ENCODE measurements at places on chromosomes 13 and 19.

GRCh38 chr19:18271433-18271841 lies 2.8 kb downstream of the IQCN start:
- no peak for DNase-seq

GRCh38 chr13:23628765-23629565 lies 58.8 kb downstream of the TNFRSF19 start:
- DNase-seq: no peak

GRCh38 chr13:60108589-60108988 lies 55.1 kb downstream of the DIAPH3 start:
- no peak for DNase-seq

DNA sequence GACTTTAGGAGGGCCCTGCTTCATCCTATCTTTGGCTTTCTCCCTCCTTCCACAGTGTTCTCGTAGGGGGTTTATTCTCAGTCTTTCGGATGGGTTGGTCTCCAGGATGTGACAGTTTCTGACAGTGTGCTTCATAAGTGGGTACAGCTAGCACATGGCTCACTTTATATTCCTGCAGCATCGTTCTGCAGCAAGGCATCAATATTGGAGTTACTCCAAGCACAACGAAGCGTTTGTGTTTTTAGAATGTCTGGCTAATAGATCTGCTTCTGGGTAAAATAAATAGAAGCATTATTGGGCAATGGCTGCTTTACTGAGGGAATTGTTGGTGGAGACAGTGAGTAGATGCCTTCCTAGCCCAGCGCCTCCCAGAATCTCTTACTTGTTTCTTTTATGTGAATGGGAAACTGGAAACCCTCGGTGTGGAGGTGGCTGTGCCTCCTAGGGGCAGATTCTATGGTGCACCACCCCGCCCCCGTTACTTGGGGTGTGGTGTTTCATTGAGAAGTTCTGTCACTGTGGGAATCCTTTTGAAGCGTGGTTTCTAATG lies 2.0 kb downstream of the FARP1 start:
- peak; percentile 74 for DNase-seq

DNA sequence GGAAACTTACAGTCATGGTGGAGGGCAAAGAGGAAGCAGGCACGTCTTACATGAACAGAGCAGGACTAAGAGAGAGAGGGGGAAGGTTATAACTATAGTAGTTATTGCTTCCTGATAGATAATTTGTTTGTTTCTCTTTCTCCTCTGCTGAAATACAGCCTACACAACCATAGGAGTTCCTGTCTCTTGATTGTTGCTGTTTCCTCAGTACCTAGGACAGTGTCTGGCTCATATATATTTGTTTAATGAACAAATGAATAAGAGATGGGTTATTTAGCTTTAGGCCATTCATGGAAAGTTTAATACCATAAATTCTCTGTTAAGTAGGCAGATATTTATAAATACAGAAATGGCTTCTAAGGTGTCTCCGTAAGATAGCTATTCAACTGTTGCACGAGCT lies 95.2 kb downstream of the PCCA start:
- DNase-seq: no peak

DNA sequence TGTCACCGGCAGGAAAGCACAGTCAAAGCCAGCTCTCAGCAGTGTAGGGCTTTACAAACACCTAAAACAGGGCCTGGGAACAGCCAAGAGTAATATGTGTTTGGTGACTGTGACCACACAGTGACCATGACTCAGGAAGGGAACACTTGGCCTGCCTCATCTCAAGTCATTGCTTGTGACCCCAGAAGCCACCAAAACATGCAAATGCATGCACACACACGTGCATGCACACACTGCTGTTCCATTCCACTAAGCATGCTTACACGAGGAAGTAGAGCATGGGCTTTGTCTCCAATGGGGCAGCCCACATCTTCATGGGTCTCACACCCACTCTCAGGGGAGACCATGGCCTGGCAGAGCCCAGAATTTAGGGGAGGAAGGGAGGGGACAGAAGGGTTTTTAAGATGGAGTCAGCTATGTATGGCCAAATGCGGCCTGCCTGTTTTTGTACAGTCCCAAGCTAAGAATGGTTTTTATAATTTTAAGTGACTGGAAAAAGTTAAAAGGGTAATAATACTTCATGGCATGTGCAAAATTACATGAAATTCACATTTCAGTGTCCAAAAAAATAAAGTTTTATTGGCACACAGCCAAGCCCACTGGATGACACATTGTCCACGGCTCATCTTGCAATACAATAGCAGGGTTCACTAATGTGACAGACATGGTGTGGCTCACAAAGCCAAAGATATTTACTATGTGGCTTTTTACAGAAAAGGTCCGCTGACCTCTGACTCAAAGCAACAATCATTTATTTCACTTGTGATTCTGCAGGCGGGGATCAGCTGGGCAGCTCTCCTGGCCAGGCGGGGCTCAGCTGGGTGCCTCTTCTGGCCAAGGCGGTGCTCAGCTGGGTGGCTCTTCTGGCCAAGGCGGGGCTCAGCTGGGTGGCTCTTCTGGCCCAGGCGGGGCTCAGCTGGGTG lies 17.3 kb downstream of the ZFR2 start:
- DNase-seq: peak; percentile 23

- DNase-seq: peak; percentile 90
Measured at GRCh38 chr19:47723581-47723940, 10.3 kb downstream of the EHD2 start.

GRCh38 chr13:74346960-74347359 lies 212.8 kb upstream of the KLF12 start:
- no peak for DNase-seq

DNA sequence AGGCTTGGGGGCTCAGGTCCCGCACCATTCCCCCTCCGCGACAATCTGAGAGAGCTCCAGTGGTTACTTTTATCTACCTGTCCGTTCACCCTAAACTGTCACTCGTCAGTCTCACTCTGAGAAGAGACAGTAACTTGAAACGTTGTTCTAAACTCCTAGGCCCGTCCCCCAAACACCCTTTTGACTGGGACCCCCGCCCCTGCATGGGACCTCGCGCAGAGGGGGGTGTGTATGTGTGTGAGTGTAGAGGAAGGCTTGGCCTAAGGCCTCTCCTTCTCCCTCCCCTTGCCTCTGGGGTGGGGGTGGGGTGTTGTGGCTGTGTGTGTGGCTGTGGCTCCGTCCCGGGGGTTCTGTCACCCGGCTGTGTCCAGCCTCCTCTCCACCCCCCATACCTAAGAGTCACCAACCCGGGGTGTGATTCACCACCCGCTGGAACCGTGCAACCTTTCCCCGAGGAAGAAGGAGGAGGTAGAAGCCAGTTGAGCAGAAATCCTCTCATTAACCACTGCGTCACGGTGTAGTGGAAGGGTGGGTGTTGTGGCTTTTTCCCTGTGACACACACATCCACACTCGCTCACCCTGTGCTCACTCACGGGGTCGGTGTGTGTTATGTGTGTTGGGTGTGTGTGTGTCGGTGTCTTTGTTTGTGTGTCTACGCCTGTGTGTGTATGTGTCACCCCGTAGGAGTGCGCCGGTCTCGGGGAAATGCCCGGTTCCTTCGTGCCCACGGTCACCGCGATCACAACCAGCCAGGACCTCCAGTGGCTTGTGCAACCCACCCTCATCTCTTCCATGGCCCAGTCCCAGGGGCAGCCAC lies 2.4 kb downstream of the FOSB start:
- DNase-seq: peak; percentile 52

GRCh38 chr19:13302526-13303270 lies 152.5 kb downstream of the IER2 start:
- DNase-seq: no peak

DNA sequence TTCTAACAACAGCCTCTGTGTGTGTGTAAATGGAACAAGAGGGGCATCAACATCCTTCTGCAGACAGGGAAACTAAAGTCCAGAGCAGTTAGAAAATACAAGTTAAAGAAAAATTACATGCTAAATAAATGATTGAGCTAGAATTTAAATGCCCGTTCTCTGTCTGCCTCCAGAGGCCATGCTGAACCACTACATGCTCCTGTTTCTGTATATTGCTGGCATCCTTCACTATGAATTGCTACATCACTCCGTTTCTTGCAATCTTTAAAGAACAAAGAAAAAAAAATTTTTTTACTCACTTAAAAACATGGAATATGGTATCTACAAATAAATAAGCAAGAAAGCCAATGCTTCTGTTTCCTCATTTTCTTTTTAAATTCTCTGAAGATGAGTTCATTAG lies 47.9 kb downstream of the DCT start:
- DNase-seq: no peak

DNA sequence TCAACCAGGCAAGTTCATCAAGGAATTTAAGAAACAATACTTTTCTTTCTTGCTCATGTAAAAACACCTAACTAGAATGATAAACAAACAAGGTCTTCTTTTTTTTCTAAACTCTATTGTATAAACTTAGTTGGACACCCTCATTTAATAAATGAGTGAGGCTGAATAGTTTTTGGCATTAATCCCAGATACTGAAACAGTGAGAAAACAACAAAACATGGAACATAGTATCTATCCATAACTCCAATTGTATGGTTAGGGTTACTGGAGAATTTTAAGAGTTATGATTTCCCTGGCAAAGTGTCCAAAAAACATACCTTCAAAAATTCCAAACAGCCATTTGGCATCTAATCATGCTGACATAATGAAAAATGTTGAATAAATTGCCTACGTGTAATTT lies 5.8 kb upstream of the POMP start:
- DNase-seq: no peak

GRCh38 chr13:40329781-40330485 lies 336.5 kb downstream of the FOXO1 start:
- peak; percentile 8 for DNase-seq

GRCh38 chr19:44566984-44567383 lies 37.5 kb upstream of the CEACAM20 start:
- no peak for DNase-seq

GRCh38 chr19:18967358-18968146 lies 26.5 kb upstream of the HOMER3 start:
- DNase-seq: peak; percentile 60

DNA sequence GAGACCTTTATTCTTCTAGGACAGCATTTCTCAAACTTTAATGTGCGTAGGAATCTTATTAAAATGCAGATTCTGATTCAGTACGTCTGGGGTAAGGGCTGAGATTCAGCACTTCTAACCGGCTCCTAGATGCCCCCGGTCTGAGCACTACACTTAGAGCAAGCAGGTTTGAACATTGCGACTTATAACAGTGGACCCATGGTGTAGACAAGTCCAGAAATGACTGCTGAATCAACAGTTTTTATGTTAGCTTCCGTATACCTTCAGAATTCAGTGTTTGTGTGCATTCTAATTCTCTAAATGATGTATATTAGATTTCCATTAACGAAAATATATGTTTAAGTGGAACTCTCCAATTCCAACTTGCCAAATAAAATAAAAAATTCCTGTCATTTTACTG lies 17.5 kb upstream of the CPB2 start:
- DNase-seq: no peak

- DNase-seq: no peak
Measured at GRCh38 chr13:21537105-21537504, 66.9 kb downstream of the MICU2 start.

DNA sequence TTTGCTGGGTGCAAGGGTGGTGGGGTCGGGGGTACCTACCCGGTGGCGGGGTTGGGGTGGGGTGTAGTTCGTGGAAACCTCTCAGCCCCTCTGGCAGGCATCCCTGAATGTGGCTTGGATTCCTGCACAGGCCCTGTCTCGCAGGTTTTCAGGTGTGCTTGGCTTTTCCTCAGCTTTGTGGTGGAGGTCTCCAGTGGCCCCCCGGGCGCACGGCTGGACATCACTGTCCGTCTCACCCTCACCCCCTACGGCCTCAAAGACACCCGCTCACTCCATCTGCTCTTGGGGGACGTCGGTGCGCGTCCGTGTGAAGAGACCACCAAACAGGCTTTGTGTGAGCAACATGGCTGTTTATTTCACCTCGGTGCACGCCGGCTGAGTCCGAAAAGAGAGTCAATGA lies 44.3 kb downstream of the ZNF146 start:
- DNase-seq: no peak

DNA sequence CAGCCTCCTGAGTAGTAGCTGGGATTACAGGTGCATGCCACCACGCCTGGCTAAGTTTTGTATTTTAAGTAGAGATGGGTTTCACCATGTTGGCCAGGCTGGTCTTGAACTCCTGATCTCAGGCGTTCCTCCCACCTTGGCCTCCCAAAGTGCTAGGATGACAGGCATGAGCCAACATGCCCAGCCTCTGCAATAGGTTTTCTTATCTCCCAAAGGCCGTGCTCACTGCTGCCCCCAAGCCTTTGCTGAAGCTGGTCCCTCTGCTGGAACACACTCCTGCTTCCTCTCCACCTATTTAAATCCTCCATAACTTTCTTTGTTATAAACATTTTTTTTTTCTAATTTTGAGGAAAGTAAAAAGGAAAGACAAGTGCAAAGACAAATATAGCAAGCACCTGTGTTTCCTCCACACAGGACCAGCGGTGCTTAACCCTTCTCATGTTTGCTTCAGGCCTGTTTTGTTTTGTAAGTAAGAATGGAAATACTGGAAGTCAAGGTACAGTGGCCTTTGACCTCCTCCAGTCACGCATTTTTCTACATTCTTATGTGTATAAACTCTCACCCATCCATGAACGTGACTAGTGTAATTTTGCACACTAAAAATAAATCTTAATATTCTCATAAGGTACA lies 14.5 kb upstream of the TNFAIP8L1 start:
- peak; percentile 39 for DNase-seq

DNA sequence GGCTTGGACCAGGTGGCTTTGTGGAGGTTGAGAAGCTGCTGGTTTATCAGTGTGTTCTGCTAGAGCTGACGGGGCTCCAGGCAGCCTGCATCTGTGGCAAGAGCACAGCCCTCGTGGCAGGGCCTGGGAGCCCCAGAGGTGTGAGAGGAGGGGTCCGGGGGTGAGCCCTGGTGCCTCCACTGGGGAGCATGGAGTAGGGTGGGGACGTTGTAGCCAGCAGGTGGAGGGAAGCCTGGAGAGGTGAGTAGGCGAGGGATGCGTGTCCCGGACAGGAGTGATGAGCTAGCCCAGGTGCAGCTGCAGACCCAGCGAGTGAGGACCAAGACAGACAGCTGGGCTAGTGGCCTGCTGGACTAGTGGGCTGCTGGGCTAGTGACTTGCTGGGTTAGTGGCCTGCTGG lies 51.0 kb downstream of the SLC7A9 start:
- no peak for DNase-seq

- DNase-seq: peak; percentile 40
Measured at GRCh38 chr19:4064149-4064495, 2.6 kb downstream of the ZBTB7A start.

- DNase-seq: no peak
Measured at GRCh38 chr19:50899569-50899968, 11.6 kb downstream of the KLK4 start.

DNA sequence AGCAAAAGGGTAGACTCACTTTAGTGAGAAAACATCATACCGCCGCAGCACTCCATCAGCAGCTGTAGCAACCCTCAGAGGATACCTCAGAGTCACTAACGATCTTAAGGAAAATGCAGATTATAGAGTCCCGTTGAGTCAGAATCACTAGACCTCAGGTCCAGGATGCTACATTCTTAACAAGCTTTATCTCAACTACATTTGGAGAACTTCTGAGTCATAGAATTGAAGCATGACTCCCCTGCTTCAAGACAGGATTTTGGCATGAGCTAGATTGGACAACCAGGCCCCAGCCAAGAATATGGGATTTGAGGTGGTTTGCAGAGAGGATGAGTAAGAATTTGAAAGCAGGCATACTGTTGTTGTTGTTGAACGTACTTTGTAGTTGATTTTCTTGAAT lies 118.9 kb upstream of the UBL3 start:
- DNase-seq: peak; percentile 88

Data from EL (cell line).